ENCODE measurements at places on chromosomes 4 and X.

DNA sequence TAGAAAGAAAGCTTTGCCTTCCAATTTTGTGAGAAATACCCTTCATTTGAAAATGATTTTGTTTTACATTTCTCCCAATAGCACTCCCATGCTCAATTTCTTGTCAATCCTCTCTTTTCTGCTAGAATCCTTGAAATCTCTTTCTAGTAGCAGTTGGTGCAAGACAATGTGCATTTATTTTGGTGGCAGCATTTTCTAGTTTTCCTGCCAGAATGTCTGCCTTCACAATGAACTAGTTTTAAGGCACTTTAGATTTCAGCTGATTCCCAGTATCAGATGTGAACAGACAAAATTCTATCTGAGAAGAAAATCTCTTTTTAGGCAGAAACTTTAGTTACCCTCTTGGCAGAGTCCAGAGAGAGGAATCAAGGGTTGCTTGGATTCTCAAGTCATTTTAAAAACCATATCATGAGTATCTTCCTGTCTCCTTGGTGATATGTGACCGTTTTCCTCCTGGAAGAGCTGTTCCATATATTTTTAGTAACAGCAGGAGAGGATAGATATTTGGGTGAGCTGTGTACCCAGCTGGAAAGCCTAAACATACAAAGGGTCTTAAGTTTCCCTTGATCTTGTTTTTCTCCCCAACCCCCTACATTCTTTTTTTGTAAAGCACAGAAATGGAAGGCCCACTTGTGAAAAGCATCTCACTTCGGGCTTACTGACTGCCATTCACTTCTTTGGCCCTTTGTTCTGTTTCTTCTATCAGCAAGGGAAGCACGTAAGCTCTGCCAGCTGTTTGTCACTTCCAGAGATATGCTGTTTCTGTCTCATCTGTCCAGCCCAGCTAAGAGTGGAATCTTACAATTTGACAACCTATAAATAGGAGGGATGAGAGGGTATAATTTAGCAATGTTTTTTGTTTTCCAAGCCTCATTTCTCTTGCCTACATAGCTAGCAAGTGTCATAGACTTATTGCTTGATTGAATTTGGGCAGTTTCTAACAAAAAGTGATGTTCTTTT, 38.7 kb downstream of the TSPAN7 start:
- DNase-seq = no peak

GRCh38 chr4:126267689-126268088, 952.9 kb downstream of the FAT4 start:
- DNase-seq = no peak

GRCh38 chr4:137961051-137961438, 281.1 kb downstream of the SLC7A11 start:
- no peak for DNase-seq

DNA sequence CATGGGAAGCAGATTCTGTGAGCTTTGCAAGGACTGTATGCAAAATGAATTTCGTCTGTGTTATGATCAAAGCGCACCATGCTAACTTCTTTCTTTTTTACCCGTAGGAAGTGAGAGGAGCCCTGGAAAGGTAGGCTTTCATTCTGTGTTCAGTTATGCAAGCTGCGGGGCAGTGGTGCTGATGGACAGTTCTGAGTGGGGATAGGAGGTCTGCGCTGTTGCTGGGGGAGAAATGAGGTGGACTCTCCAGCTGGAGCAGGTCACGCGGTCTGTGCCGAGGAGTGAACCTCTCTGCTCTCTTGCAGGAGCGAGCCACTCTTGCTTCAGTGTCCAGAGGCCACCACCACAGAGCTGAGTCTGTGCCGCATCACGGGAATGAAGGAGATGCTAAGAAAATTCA, 4.5 kb downstream of the TRIML1 start:
- DNase-seq = no peak

- no peak for DNase-seq
Measured at GRCh38 chr4:189659287-189659686, 281.4 kb upstream of the FRG1 start.

DNA sequence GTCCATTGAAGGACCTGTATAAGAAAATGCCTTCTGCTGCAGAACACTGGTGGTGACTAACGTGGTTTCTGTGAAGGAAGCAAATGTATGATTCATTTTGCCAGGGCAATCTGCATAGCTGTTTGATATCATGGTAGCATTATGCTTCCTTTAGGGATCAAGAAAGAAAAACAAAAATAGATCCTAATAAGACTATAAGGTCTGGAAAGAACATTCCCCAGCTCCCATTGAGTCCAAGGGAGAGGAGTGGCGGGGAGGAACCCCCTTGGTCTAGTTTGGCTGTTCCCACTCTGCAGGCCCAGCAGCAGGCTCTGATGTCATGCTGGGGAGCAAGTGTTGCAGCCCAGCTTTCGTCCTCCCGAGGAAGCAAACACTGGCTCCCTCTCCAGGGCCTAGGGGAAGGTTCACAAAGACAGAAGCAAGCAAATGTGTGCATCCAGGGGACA, 154.5 kb upstream of the GALNT7 start:
- DNase-seq = no peak

DNA sequence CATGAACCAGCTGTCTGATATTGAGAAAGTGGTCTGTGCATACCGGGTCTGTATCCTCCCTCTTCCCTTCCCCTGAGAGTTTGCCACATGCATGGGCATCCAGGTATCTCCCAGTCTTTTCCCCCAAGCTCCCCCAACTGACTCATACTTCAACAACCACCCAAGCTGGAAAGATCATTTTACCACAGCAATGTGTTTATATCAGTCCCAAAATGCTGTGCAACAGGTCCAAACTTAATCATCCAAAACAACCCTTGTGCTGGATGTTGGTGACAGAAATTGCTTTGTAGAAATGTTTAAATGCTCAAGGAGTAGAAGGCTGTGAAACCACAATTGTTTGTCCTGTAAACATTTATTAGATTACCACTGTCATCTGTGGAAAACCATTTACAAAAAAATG, 286.8 kb upstream of the KLF3 start:
- DNase-seq = no peak

- no peak for DNase-seq
Measured at GRCh38 chrX:47862680-47863079, 26.0 kb downstream of the ZNF81 start.

- no peak for DNase-seq
Measured at GRCh38 chr4:176939445-176939844, 146.7 kb upstream of the VEGFC start.

DNA sequence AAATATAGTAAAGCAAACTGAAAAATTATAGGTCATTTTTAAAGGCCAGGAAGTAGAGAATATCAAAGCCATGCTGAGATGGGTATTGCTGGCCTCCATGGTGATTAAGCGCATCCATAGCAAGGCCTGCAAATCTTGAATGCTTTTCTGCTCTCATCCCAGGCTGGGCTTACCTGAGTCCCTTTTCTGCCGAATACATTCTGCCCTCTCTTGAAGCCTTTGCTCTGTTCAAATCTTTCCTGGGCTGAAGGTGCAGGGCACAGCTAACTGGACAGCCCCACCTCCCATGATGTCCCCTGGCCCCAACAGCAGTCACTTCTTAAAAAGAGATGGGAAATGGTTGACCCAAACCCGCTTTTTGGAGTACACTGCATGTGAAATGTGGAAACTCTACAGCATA, 10.1 kb upstream of the EIF1AX start:
- DNase-seq = no peak

DNA sequence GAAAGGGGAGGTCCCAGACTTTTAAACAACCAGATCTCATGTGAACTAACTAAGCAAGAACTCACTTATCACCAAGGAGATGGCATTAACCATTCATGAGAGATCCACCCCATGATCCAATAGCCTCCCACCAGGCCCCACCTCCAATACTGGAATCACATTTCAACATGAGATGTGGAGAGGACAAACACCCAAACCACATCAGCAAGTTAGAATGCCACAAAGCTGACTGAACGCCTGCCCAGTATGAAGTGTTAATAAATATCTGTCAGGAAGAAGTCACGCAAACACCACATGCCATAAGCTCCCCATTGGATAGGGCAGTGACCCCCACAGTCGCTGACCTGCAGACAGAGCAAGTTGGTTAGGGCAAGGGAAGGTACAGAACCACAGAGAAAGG, 14.3 kb downstream of the SLC10A6 start:
- DNase-seq = no peak

DNA sequence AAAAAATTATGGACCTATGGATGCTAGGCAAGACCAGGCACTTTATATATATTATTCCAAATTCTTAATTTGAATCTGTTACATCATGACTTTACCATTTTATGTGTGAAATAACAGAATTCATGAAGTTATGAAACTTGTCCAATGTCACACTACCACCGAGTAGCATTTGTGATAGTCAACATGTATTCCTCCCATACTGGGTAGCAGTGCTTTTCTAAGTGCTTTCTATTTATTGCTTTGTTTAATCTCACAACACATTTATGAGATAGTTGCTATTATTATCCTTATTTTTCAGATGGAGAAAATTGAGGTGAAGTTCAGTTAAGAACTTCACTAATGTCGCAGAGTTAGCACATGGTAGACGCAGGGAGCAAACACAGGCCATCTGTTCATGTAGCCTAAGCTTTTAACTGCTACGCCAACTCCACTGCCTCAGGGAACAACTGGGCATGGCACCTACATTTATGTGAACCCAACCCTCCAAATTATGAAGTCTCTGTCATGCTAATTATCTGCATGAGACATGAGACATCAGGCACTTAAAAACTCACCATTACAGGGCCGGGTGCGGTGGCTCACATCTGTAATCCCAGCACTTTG, 20.8 kb downstream of the GUCY1A1 start:
- no peak for DNase-seq

DNA sequence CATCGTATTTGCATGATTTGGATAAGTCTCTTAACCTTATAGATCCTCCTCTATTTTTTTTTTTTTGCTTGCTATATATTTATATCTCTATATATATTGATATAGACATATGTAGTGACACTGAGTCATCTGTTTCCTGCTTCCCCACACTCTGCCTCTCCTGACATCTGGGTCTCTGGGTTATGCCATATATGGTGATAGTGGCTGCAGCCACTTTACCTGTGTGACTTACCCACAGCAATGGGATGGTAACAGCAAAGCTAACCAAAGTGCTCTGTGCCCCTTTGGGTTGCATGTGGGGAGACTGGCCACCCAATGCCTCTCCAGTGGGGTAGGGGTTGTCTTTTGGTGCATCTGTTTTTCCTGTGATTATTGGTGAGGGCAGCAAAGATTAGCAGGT, 14.5 kb downstream of the CMC4 start:
- no peak for DNase-seq

GRCh38 chrX:48890934-48891401, 6.6 kb downstream of the TIMM17B start:
- DNase-seq = no peak

GRCh38 chr4:137892134-137892533, 350.0 kb downstream of the SLC7A11 start:
- DNase-seq = no peak

DNA sequence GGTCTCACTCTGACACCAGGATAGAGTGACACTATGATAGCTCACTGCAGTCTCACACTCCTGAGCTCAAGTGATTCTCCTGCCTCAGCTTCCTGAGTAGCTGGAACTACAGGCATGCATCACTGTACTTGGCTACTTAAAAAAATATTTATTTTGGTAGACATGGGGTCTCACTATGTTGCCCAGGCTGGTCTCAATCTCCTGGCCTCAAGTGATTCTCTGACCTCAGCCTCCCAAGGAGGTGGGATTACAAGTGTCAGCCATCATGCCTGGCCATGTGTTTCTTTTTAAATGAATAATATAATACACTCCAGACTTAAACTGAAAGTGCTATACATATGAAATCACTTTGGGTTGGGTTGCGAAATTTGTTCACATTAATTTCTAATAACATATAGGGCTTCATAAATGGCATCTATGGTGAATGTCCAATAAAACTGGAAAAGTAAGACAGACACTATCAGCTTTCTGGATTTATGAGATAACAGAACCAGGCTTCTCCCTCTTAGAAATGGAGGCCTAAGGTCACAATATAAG, 48.0 kb downstream of the SEC24D start:
- no peak for DNase-seq

DNA sequence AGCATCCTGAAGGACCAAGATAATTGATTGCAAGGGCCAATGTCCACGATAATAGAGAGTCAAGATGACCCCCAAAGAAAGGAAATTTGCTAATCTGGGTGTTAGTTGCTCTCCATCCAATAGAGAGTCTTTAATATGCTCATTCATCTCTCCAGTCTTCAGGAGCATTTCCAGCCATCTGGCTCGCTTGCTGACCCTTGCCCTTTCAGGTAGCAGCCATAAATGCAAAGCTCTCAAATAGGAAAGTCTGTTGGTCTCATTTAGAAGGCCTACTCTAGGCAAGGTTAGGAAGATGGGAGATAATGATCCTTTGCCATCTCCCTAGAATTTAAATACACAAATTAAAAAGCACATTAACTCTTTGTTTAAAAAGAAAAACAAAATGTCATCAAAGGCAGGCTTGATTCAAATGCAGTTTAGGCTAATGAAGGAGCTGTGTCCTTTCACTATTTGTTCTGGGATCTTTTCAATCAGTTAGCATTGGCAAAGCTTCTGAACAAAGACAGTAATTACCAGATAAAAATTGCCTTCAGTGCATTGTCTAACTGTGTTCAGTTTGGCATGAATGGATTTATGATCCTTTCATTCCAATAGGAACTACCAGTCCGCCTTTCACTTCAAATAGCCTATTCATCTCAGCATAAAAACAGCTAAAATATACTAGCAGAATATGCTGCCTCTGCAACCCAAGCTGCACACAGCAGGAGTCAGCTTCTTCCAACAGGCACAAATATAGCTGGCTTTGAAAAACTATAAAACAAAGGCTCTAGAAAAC, 49.6 kb upstream of the ATXN3L start:
- DNase-seq = no peak

All from hematopoietic multipotent progenitor cell treated with erythropoietin and hydrocortisone succinate and interleukin-3 and kit ligand, for 15 days (in vitro differentiated cells).